Activated naive CD4-positive, alpha-beta T cell (primary cell): ENCODE measurements at places on chromosomes 3 and 15.

DNA sequence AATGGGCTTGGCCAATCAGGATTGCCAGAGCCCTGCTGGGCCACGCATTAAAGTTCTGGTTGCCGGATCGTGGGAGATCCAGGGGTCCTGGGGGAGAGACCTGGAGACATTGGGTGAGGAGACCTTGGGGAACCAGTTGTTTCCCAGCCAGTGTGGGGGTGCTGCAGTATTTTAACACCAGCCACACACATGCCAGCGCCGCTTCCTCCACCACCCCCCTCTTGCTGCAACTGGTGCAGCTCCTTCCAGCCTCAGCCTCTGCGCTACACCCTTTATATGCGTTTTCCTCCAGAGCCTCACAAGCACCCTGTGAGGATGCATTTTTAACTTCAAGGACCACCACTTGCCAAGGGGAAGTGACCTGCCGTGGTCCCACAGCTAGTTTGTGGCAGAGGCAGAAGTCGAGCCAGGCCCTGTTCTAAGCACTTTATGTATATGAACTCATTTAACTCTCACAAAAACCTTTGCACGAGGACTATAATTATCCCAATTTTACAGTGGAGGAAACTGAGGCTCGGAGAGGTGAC lies 29.4 kb upstream of the GRIP2 start:
- no peak for DNase-seq

- DNase-seq = no peak
Measured at GRCh38 chr15:66581972-66582537, 16.3 kb upstream of the LCTL start.

DNA sequence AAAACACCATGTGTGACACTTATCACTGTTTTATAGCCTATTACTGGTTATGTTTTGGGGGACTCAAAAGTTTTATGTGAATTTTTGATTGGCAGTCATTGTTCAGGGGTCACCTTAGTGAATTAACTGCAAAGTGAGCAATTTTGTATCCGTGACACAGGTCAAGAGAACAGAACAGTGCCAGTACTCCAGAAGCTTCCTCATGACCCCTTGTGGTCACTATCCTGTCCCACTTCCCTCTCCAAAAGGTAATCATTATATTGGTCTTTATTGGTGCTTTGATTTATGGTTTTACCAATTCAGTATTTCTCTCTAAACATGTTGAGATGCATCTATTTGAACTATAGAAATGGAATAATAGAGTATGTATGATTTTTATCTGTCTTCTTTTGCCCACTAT lies 107.1 kb downstream of the STT3B start:
- no peak for DNase-seq

- DNase-seq = no peak
Measured at GRCh38 chr3:112448939-112449338, 50.3 kb downstream of the BTLA start.

DNA sequence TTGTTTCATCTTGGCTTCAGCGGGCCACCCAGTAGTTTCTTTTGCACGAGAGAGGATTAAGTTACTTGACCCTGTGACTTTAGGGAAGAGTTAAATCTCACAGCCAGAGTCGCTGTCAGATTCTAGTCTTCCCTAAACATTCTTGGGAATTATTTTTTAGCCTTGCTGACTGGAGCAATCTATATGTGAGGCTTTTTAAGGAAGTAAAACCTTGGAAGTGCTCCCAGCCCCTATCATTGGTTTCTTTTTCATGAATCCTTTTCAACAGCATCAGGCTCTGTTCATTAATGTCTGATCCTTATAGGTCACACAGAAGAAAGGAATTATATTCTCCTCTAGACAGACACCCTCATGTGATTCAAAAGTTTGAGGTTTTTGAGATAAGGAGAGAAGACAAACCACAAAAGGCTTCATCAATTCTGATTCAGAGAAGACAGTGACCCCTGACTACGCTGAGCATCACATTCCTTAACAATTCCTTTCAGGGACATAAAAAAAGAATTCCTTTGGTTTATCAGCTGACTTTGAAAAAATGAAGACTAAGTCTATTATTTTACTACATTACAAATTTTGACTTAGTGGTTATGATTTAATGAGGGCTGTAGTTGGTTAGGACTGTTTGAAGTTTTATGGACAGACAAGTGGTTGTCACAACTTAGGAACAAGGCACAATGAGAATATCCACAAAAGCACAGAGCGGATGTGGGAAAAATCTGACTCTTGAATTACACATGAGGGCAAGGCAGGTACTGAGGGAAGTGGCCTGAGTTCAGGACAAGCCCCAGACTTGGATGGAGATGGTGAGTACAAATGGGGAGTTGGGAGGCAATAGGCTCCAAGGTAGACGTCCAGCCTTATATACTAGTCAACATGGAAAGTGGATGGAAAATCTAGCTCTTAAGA lies 171.1 kb upstream of the STT3B start:
- no peak for DNase-seq

DNA sequence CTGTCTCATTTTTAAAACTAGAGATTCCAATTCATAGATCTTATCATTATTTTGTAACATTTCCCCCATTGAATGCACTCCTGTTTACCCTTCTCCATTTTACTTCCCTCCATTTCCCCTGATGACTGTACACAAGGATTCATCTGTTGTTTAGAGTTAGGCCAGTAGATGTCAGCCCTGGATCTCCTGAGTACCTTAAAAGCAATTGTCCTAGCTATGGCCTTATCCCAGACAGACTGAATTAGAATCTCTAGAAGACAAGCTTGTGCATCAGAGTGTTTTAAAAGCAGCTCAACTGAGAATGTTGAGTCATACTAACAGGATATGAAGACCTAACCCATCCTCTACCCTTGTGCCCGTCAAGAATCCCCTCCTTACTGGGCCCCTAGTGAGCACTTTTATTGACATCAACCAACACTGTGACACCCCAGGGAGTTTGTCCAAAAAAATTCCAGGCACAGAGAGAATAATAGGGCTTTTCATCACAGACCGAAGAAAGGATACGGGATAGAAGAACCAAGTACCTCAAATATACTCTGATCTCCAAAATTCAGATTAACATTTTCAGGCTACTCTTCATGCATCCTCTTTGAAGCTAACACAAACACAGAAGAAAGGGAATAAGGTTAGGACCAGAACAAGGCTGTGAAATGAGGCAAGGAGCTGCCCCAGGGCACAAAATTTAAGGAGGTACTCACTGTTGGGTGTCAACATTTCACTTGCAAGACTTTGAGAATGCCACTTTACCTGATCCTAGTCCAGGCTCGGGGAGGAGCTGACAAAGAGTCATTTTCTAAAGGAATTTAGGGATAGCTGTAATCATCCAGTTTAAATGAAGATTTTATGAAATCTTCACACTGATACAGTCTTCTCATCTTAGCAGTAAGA lies 17.1 kb downstream of the ZBED2 start:
- no peak for DNase-seq

- no peak for DNase-seq
Measured at GRCh38 chr3:123422457-123422856, 26.4 kb downstream of the ADCY5 start.
